ENCODE measurements at places on chromosomes 11 and 22. TPM values are rescaled to one million over a fixed set of nuclear protein-coding genes. Genes with fewer than 3 reads are reported as not detected.

GRCh38 chr11:30423886-30424285 is 101.0 kb downstream of the ARL14EP start:
- H3K4me3 ChIP-seq, result no peak overlapping the region
- H3K27ac ChIP-seq, result no peak overlapping the region
- no peaks in the 10 kb centered on the region for H3K4me1 ChIP-seq
- H3K27me3 ChIP-seq, result no peaks in the 10 kb centered on the region

DNA sequence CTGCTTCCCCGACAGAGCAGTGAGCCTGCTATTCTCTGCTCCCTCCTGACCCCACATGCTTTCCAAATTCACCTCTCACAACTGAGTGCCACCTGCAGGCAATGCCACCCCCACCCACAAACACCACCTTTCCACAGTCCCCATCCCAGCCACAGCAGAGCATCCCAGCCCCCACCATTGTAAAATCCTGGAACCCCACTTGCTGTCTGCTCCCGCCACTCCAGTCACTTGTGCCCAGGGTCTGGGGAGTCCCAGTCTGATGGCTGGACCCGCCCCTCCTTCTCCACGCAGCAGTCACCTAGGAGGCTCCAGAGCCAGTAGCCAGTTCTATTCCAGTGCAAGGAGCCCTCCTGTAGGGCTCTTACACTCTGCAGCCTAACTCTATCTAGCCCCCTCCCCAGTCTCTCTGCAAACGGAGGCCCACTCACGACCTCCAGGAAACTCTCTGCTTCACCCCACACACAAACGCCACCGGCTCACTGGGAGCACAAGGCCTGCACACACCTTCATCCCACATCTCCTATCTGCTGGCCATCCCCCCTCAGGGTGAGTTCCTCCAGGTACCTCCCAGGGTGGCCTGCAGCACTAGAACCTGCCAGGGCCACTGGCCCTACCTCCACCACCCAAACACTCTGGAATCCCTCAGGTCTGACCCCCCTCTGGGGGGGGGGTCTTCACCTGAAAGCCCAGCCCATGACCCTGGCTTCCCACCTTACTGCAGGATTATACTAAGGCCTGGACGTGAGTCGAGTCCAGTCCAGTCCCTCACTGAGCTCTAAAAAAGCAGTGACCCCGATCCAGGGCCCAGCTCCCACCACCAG is 1.4 kb downstream of the GNB1L start:
- H3K4me1 ChIP-seq, result no peaks in the 10 kb centered on the region
- H3K4me3 ChIP-seq, result peak overlapping the region; percentile 81
- H3K36me3 ChIP-seq, result peaks cover 6% of the 10 kb centered on the region
- H3K27me3 ChIP-seq, result no peaks in the 10 kb centered on the region

- H3K4me3 ChIP-seq, result no peak overlapping the region
- peaks cover under 1% of the 10 kb centered on the region for H3K4me1 ChIP-seq
Measured at GRCh38 chr11:110075105-110075846, 17.9 kb upstream of the ZC3H12C start.

- no peak overlapping the region for H3K4me3 ChIP-seq
- no peaks in the 10 kb centered on the region for H3K27me3 ChIP-seq
- no peaks in the 10 kb centered on the region for H3K36me3 ChIP-seq
Measured at GRCh38 chr11:100889758-100890157, 202.7 kb downstream of the ARHGAP42 start.

DNA sequence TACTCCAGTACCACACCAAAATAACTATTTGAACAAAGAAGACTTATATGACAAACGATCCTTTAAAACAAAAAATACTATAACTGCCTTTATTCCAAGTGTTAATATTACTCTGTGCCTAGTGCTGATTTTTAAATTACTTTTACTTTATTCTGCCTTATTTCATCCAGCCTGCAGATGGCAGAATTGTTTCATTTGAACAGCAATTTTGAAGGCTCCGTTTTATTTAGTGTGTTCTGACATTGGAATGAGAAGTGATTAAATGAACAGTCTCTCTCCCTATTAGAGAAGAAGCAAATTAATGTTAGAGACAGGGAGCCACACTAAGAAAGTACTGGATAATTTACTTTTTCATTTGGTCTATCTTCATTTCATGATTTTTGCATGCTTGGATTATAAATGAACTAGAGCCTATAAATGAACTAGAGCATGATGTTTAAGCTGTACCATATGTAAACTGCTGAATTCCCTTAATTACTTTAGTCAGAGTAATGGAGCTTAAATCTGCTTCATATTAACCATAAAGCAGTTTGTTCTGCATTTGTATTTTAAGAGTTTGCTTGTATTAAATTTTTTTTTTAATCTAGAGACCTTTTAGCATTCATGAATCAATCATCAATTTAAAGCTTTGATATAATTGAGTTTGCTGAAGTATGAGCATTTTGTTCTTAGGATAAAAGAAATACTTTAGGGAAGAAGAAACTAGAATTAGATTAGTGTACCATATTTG is 9.8 kb downstream of the PDHX start:
- peak overlapping the region; percentile 34 for H3K27ac ChIP-seq
- H3K27me3 ChIP-seq, result no peaks in the 10 kb centered on the region
- no peaks in the 10 kb centered on the region for H3K36me3 ChIP-seq

- H3K36me3 ChIP-seq, result no peaks in the 10 kb centered on the region
- H3K4me1 ChIP-seq, result peaks cover 10% of the 10 kb centered on the region
- peak overlapping the region; percentile 49 for H3K27ac ChIP-seq
- peak; percentile 87 for DNase-seq
- no peaks in the 10 kb centered on the region for H3K27me3 ChIP-seq
Measured at GRCh38 chr11:67545280-67545679, 22.0 kb upstream of the CABP2 start.

DNA sequence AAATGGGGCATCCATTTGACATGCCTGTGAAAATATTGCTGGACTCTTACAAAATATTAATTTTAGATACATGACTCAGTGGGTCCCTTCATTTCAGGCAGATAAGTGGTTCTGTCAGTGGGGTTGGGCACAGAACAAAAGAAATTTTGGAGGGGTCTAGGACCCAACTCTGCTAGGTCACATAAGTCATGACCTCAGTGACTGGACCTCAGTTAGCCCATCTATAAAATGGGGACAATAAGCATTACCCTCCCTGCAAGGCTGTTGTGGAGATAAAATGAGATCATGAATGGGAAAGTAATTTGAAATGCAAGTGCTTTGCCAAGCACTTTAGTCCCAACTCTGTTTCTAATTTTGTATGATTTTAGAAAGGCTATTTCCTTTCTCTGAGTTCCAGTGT is 23.8 kb downstream of the ADORA2A start:
- DNase-seq, result no peak
- H3K36me3 ChIP-seq, result no peaks in the 10 kb centered on the region
- H3K4me1 ChIP-seq, result peaks cover 41% of the 10 kb centered on the region
- no peak overlapping the region for H3K4me3 ChIP-seq
- peak overlapping the region; percentile 42 for H3K27ac ChIP-seq

- no peak for DNase-seq
- peaks cover 2% of the 10 kb centered on the region for H3K4me1 ChIP-seq
- H3K27me3 ChIP-seq, result no peaks in the 10 kb centered on the region
- peaks cover under 1% of the 10 kb centered on the region for H3K36me3 ChIP-seq
- H3K4me3 ChIP-seq, result peak overlapping the region; percentile 93
- peak overlapping the region; percentile 89 for H3K27ac ChIP-seq
Measured at GRCh38 chr11:12111549-12112520, 1.4 kb downstream of the MICAL2 start.

DNA sequence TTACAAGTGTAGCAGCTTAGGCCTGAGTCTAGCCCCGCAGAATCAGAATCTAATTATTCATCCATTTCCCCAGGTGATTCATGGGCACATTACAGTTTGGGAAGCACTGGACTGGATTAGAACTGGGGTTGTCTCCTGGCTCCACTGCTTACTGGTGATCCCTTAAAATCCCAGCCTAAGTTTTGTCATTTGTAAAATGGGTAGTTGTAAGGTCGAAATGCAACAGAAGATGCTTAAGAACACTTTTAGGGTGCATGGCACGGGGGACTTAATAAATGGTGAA is 1.3 kb downstream of the STX3 start:
- H3K4me3 ChIP-seq, result no peak overlapping the region
- peaks cover 15% of the 10 kb centered on the region for H3K4me1 ChIP-seq
- peak overlapping the region; percentile 95 for H3K27ac ChIP-seq
- DNase-seq, result no peak

DNA sequence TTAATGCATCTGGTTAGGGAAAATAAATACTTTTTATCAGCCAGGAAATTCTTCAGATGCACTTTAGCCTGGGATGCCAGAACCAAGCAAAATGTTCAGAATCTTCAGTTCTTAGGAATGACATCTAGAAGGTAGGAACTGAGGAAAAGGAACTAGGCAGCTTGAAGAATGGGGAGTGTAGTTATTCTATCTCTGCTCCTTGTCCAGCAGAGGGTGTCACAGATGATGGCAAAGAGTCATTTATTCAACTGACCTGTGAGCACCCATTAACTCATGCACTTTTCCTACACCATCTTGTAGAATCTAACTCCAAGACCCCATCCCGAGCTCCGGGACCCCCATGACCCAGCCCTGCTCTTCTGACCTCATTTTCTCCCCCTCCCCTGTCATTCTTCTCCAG is 122.1 kb upstream of the ISX start:
- H3K4me3 ChIP-seq, result no peak overlapping the region
- no peaks in the 10 kb centered on the region for H3K4me1 ChIP-seq
- no peaks in the 10 kb centered on the region for H3K36me3 ChIP-seq
- no peaks in the 10 kb centered on the region for H3K27me3 ChIP-seq
- no peak overlapping the region for H3K27ac ChIP-seq

DNA sequence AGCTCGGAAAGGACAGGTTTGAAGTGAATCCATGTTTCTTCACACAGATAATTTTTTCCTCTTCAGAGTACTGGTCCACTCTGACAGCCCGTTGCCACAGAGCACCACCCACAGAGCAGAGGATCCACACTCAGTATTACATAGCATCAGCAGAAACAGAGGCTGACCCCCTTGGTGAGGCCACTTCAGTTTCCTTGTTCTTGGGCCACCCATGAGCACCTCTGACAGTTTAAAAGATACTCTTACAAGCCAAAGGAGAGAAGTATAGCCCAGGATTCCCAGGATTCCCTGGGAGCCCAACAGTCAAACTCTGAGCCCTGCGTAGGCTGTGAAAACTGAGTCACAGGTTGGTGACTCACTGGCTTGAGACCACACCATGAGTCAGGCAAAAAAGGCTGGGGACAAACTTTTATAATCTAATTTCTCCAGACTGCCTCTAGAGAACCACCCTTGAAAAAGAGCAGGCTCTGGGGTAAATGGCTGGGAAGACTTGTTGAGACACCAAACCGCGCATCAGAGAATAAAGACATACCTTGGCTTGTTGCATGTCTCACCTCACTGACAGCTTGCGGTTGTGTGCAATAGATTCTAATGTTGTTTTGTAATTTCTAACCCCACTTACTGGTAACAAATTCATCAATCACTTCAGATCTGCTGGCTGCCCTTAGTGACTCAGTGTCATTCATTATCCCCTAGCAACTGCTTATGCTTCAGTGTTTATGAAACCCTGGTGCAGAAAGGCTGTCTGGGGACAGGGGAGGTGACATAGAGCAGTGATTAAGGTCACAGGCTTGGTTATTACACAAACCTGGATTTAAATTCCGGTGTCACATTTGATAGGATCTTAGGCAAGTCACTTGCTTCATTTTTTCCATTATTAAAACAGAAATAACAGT is 56.9 kb upstream of the PRSS23 start:
- DNase-seq, result no peak
- H3K27me3 ChIP-seq, result no peaks in the 10 kb centered on the region
- H3K4me1 ChIP-seq, result peaks cover 4% of the 10 kb centered on the region
- no peak overlapping the region for H3K4me3 ChIP-seq
- H3K36me3 ChIP-seq, result no peaks in the 10 kb centered on the region

GRCh38 chr11:102836290-102836875 is 7.0 kb downstream of the MMP3 start:
- H3K27ac ChIP-seq, result no peak overlapping the region
- no peaks in the 10 kb centered on the region for H3K36me3 ChIP-seq
- no peaks in the 10 kb centered on the region for H3K4me1 ChIP-seq
- H3K27me3 ChIP-seq, result no peaks in the 10 kb centered on the region

GRCh38 chr11:46242041-46242951 is 35.2 kb upstream of the CREB3L1 start:
- peak overlapping the region; percentile 88 for H3K27ac ChIP-seq
- peak overlapping the region; percentile 50 for H3K4me3 ChIP-seq
- H3K36me3 ChIP-seq, result no peaks in the 10 kb centered on the region
- DNase-seq, result no peak
- H3K27me3 ChIP-seq, result no peaks in the 10 kb centered on the region

DNA sequence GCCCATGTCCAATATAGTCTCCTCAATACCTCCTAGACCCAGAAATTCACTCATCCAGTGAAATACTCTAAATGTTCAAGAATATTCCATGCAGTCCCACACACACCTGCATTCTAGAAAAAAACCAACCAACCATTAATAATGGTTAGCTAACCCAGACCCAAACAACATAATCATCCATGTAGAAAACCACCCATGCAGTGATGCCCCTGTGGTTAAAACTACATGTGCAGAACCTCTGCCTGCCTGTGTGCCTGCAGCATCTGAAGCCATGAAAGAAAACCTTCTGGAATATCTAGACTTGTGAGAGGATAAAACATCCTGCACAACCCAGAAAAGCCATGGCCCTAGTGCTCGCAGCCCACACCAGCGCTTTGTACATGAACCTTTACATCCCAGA is 47.8 kb downstream of the SLC22A12 start:
- DNase-seq, result no peak
- no peak overlapping the region for H3K27ac ChIP-seq
- no peaks in the 10 kb centered on the region for H3K4me1 ChIP-seq
- H3K4me3 ChIP-seq, result no peak overlapping the region
- no peaks in the 10 kb centered on the region for H3K36me3 ChIP-seq

GRCh38 chr11:75492181-75492820 is 33.4 kb downstream of the GDPD5 start:
- H3K27me3 ChIP-seq, result no peaks in the 10 kb centered on the region
- DNase-seq, result no peak
- H3K4me3 ChIP-seq, result no peak overlapping the region
- H3K36me3 ChIP-seq, result no peaks in the 10 kb centered on the region
- H3K27ac ChIP-seq, result no peak overlapping the region

GRCh38 chr11:65135633-65136145 is 1.4 kb upstream of the SYVN1 start:
- peaks cover 24% of the 10 kb centered on the region for H3K36me3 ChIP-seq
- H3K4me1 ChIP-seq, result peaks cover 29% of the 10 kb centered on the region
- peak overlapping the region; percentile 98 for H3K27ac ChIP-seq
- no peak for DNase-seq

DNA sequence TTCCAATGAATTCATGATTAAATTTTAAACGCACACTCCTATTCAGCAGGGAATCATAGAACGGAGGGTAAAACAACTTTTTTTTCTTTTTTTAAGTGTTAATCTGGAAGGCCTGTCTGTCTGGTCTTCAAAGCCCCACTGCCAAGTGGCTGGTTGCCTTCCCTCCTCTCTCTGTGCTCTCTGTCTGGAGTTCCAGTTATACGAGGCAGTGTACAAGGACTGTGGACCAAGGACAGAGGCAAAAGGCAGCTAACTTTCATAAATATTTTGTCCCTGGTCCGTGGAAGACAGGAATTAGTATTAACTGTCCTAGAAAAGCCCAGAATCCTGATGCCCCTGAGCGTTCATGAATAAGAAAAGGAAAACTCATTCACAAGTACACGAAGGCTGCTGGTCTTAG is 164.0 kb upstream of the E2F8 start:
- no peaks in the 10 kb centered on the region for H3K27me3 ChIP-seq
- no peak overlapping the region for H3K27ac ChIP-seq
- H3K4me3 ChIP-seq, result no peak overlapping the region
- no peak for DNase-seq
- no peaks in the 10 kb centered on the region for H3K4me1 ChIP-seq

Gene CST6
- not detected for total RNA-seq

Gene CHRNA10
- total RNA-seq, result 0.37 TPM

Measured in heart left ventricle (tissue), 16 donors.